ENCODE measurements at places on chromosomes 12 and 14. TPM values are rescaled to one million over a fixed set of nuclear protein-coding genes. Genes with fewer than 3 reads are reported as not detected.

GRCh38 chr14:29220072-29220471 lies 453.5 kb downstream of the FOXG1 start:
- no peak for DNase-seq
- H3K36me3 ChIP-seq: no peaks in the 10 kb centered on the region
- no peaks in the 10 kb centered on the region for H3K4me1 ChIP-seq
- H3K4me3 ChIP-seq: no peak overlapping the region
- no peak overlapping the region for H3K27ac ChIP-seq

GRCh38 chr12:73629893-73630831 lies 907.5 kb upstream of the ATXN7L3B start:
- H3K4me1 ChIP-seq: no peaks in the 10 kb centered on the region
- H3K27ac ChIP-seq: no peak overlapping the region
- H3K4me3 ChIP-seq: no peak overlapping the region
- no peak for DNase-seq
- H3K36me3 ChIP-seq: no peaks in the 10 kb centered on the region

- H3K4me1 ChIP-seq: no peaks in the 10 kb centered on the region
- no peaks in the 10 kb centered on the region for H3K27me3 ChIP-seq
- no peak overlapping the region for H3K4me3 ChIP-seq
- peak; percentile 16 for DNase-seq
Observed at GRCh38 chr14:45298423-45299117, 45.6 kb upstream of the MIS18BP1 start.

The SLC4A8 gene
- 0.80 TPM for total RNA-seq

DNA sequence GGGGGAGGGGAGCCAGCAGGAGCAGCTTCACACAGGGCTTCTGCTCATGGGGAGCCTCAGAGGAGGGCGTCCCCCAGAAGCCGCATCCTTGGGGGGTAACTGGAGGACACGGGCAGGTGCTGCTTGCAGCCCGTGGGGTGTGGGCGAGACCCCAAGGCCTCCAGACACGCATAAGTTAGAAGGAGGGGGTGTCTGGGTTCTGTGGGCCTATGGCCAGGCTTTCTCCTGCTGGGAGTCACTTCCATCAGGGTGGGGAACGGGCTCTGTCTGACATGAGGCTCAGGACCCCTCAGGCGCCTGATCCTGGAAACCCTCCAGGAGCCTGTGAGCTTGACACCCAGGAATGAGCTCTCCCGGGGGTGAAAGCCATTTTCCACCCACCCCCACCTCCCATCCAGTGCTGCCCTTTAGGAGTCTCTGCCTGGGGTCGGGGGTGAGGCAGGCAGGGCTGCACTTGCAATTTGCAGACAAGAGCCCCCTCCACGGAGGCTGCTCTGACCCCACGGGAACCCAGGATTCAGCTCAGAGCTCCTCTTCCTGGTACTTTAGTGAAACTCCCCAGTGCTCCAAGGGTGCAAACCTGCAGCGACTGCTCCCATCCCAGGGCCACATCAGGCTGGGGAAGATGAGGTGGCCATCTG lies 325.7 kb downstream of the ADGRD1 start:
- DNase-seq: no peak
- no peaks in the 10 kb centered on the region for H3K4me1 ChIP-seq
- H3K36me3 ChIP-seq: no peaks in the 10 kb centered on the region
- H3K27ac ChIP-seq: no peak overlapping the region
- H3K27me3 ChIP-seq: peaks cover 4% of the 10 kb centered on the region
- H3K4me3 ChIP-seq: no peak overlapping the region

GRCh38 chr12:32125455-32126084 lies 18.9 kb downstream of the BICD1 start:
- DNase-seq: no peak
- no peak overlapping the region for H3K4me3 ChIP-seq
- no peaks in the 10 kb centered on the region for H3K27me3 ChIP-seq
- H3K4me1 ChIP-seq: no peaks in the 10 kb centered on the region
- H3K27ac ChIP-seq: no peak overlapping the region
- H3K36me3 ChIP-seq: no peaks in the 10 kb centered on the region

DNA sequence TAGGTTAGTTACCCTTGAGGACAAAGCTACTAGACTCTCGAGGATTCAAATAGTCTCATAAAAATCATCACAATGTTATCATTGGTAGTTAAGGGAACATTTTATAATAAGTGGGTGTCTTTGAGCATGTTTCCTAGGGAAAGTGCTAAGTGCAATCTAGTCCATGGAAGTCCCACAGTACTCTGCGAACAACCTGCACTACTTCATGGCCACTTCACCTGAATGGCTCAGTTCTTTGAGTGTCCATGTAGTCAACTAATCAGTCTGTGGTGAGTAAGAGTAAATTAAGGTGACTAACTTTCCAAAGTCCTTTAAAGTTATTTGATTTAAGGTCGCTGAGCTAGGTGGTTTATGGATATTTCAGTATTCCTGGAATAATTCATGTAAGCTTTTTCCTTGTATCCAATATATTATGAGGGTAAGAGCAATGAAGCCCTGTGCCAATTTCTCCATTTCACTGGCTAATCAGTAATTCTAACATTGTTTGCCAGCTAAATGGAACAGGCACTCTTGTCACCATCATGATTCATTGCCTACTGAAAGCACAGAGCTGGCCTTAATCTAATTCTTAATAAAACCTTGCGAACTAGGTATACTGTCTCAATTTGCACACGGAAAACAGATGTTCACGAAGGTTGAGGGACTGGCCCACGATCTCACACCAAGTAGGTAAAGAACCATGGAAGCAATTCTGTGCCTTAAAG lies 495.1 kb downstream of the APAF1 start:
- no peaks in the 10 kb centered on the region for H3K27me3 ChIP-seq
- no peak for DNase-seq
- H3K4me1 ChIP-seq: peaks cover 4% of the 10 kb centered on the region
- H3K36me3 ChIP-seq: no peaks in the 10 kb centered on the region

DNA sequence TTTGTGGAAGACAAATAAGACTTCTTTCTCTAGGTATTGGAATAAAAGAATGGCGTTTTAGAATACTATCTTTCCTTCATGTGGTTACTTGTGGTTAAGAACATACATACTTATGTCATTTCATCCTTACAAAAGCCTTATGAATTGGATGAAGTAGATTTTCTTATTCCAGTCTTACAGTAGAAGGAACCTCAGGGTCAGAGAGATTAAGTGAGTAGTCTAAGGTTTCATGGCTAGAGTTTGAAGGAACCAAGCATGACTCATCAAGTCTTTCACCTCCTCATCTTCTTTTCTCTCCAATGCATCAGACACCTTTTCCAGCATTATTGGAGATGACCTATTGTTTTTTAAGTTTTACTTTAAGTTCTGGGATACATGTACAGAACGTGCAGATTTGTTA lies 92.9 kb upstream of the NEDD1 start:
- no peaks in the 10 kb centered on the region for H3K36me3 ChIP-seq
- no peak overlapping the region for H3K27ac ChIP-seq
- no peak overlapping the region for H3K4me3 ChIP-seq
- no peaks in the 10 kb centered on the region for H3K4me1 ChIP-seq

GRCh38 chr14:78725086-78725485 lies 554.9 kb downstream of the NRXN3 start:
- no peak for DNase-seq
- no peak overlapping the region for H3K4me3 ChIP-seq
- no peak overlapping the region for H3K27ac ChIP-seq
- H3K27me3 ChIP-seq: no peaks in the 10 kb centered on the region
- no peaks in the 10 kb centered on the region for H3K36me3 ChIP-seq
- no peaks in the 10 kb centered on the region for H3K4me1 ChIP-seq

DNA sequence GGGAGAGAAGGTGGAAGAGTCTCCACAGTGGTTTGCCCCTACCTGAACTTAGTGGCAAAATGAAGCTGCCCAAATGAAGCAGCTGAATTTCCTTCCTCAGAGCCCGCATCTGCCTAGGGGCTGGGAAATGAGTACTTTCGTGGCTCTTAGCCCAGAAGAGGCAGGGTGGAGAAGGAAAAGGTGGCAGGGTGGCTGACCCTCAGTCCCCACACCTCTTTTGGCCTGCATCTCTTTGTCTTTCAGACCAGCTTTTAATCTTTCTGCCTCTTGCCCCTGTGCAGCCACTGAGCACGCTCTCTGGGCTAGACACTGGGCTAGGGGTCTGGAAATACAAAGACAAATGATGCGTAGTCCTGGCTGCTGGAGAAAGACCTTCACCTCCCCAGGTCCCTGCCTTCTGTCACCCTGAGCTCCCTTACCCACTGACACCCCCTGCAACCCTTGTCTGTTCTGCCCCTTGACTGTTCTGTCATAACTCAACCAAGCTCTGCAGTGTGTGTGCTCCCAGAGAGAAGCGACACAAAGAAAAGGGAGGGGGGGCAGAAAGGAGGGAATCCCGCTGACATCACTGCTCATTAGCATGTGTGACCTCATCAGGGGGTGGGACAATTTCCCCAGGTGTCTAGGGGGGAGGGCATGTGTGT lies 371 bp upstream of the REM2 start:
- DNase-seq: peak; percentile 45
- no peak overlapping the region for H3K27ac ChIP-seq
- no peak overlapping the region for H3K4me3 ChIP-seq
- H3K27me3 ChIP-seq: peaks cover 15% of the 10 kb centered on the region

DNA sequence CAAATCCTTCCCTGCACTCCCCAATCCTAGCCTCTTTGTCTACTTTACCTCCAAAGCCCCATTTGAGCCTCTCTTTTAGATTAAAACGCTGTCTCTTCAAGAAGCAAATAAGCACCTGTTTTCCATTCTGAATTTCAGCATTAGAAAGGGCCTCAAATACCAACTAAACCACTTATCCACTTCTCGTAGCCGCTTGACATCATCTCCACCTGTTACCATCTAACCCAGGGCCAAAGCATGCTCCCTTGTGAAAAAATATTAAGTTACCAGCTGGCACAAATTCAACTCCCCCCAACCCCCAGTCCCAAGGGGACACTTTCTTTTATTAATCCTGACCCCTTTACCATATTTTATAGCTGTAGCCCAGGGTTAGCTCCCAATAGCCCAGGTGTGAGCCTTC lies 43.1 kb downstream of the GPHB5 start:
- no peak overlapping the region for H3K4me3 ChIP-seq
- peaks cover 26% of the 10 kb centered on the region for H3K4me1 ChIP-seq
- no peak overlapping the region for H3K27ac ChIP-seq

DNA sequence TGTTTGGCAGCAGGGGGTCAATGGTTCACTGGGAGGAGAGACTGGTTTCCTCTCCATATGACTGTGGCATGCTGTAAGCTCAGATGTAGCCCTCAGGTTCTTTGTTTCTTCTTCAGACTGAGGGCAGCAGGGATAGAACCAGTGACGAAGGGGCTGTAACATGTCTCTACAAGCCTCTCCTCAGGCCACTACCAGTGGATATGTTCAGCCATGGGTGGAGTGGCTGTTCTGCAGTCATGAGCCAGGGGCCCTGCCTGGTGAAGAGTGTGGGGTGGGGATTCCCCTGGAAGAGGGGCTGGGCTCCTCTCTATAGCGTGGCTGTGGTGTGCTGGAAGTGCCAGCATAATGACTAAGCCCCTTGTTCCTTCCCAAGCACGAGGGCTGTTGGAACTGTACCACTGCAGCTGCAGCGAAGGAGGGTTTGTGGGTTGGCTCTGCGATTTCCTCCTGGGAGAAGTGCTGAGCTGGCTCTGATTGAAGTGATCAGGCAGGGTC lies 55.8 kb downstream of the CMAS start:
- no peak overlapping the region for H3K4me3 ChIP-seq
- no peak overlapping the region for H3K27ac ChIP-seq
- DNase-seq: peak; percentile 66
- H3K4me1 ChIP-seq: peaks cover 10% of the 10 kb centered on the region
- no peaks in the 10 kb centered on the region for H3K36me3 ChIP-seq

DNA sequence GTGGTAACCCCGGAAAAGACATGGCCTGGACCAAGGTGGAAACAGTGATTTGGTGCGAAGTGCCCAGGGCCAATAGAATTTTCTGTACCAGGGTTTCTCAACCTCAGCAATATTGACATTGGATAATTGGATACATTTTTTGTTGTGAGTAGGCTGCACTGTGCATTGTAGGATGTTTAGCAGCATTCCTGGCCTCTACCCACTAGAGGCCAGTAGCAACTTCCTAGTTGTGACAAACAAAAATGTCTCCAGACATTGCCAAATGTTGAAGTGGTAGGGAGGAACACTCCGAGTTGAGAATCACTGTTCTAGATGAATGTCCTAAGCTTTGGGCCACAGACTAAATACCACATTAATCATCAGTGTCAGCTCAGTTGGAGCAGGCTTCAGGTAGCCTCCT lies 6.2 kb upstream of the CGRRF1 start:
- no peak overlapping the region for H3K4me3 ChIP-seq
- H3K27me3 ChIP-seq: no peaks in the 10 kb centered on the region
- H3K27ac ChIP-seq: no peak overlapping the region
- peak; percentile 21 for DNase-seq
- H3K36me3 ChIP-seq: no peaks in the 10 kb centered on the region
- no peaks in the 10 kb centered on the region for H3K4me1 ChIP-seq

- no peaks in the 10 kb centered on the region for H3K27me3 ChIP-seq
- H3K4me3 ChIP-seq: no peak within 1 kb of the TSS
- peak within 1 kb of the TSS; percentile 83 for H3K27ac ChIP-seq
Observed at GRCh38 chr12:109115758-109116610, at the start of gene ACACB. Gene ACACB, plus strand, starts transcription at chr12:109116587. Its CDS starts 22,819 bp downstream, at chr12:109139406.
